ENCODE measurements at places on chromosomes 6 and 20.

DNA sequence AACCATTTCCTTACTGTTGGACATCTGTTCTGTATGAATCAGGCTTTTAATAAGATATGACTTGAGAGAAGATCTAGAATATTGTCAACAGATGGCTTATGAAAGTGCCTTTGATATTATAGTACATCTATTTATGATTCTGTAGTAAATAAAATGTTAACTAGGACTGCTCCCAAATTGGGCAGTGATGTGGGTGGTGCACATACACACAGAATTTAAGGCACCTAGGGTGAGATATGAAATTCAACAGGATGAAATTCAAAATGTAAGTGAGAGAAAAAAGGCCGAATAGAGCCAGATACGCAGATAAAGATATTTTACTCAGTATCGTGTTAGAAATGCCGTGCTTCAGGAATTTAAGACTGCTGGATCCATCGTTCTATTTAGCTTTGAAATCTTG is 26.3 kb downstream of the FAM50B start:
- DNase-seq, result no peak

- DNase-seq, result no peak
These were observed 38.6 kb downstream of the E2F3 start for GRCh38 chr6:20440296-20440695.

DNA sequence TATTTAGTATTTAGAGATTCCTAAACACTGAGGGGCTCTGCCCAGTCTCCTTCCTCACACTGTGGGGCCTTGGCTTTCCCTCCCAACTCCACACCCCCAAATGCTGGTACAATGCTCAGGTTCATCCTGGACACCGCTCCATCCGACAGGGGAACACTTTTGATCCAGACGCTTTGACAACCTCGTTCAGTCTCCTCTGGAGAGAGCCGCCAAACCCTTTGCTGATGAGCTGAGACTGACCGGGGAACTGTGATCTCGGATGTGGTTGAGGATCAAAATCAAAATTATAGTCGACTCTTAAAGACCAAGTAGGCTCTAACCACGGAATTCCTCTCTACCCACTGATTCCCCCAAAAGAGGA is 38.8 kb upstream of the HLA-E start:
- no peak for DNase-seq

DNA sequence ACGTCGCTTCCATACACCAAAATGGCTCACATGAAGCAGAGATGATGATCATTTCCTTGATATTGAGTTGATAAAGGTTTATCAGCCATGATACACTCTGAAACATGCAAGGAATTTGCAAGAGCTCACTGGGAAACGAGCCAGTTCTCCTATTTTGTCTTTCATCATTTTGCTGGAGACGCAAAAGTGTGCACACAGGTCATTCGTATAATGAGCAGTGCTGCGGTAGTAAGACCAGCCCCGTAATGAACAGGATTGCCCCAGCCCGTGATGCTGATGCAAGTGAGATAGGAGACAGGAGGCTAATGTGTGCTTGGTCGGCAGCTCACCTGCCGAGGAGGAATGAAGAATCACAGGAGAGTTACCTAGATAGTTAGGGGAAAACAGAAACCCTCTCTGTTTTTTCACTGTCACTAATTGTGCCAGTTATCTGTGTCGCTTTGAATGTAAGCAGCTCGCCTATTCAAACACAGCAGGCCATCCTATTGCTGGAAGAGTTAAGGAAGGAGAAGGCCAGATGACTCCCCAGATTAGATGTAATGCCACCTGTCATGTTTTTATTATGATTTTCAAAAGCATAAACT is 391.8 kb downstream of the SAMD5 start:
- no peak for DNase-seq

DNA sequence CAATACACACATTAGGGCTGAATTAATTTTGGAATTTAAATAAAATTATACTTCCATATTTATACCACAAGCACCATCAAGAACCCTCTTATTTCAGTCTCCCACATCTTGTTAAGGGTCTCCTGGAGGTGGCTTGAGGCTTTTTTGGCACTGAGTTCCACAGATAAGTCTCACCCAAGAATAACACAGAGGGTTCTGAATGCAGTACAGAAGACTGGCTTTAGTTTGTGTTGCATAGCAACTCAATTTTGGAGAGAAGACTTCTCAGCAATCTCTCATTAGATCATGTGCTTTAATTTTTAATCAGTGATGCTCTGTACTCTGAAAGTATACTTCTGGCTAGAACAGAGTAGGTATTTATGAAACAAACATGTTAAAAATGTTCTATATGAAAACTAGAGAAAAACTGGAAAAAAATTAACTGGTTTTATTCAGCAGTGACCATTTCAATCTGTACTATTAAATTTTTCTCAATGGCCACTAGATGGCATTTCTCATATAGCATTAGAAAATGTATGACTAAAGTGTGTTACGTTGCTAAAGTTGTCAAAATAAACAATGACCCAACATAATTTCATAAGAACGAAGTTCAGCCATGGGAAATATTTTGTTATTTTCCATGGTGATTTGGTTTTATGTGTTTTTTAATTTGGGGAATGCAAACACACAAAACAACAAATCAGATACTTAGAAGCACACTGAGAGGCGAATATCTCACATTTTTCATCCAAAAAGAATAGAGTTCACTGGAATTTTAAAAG is 32.7 kb upstream of the MAP7 start:
- DNase-seq, result peak; percentile 54

- peak; percentile 93 for DNase-seq
These were observed 2.0 kb upstream of the SLC29A1 start for GRCh38 chr6:44221291-44221960.

DNA sequence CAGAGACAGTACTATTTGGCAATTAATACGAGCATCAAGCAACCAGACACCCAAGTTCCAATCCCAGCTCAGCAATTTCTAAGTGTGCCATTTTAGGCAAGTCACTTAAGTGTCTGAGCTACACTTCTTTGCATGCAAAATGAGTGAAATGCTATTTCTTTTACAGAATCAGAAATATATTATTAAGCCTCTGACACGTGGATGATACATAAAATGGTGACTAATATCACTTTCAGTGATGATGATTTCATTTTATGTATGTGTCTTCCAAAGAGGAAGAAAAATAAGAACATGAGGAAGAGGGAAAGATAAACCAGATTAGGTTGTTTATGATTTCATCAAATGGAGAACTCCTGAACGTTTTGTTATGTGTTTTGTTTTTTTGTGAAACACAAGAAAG is 158.6 kb downstream of the TSHZ2 start:
- DNase-seq, result no peak

Data from OCI-M1 (cell line).